ENCODE measurements at places on chromosomes 11 and 22.

DNA sequence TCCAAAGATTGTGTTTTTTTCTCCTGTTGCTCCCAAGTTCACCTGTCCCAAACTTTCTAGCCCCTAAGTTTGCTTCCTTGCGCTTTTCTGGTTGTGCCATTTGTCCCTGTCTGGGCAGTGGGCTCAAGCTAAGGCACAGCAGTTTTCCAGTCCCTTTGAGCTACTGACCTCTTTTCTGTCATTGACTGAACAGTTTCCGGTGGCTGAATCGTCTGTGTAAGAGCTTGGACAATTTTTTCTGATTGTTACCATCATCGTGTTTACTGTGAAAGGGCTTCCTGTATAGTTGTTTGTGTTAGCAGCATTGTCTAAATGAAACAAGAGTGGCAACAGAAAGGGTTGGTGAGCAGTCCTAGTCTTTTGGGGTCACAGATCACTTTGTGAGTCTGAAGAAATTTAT, 49.8 kb downstream of the BMAL1 start:
- DNase-seq = no peak

- no peak for DNase-seq
Observed at GRCh38 chr11:65069217-65069616, 10.9 kb upstream of the NAALADL1 start.

- no peak for DNase-seq
Observed at GRCh38 chr11:119941636-119942411, 196.1 kb downstream of the TRIM29 start.

DNA sequence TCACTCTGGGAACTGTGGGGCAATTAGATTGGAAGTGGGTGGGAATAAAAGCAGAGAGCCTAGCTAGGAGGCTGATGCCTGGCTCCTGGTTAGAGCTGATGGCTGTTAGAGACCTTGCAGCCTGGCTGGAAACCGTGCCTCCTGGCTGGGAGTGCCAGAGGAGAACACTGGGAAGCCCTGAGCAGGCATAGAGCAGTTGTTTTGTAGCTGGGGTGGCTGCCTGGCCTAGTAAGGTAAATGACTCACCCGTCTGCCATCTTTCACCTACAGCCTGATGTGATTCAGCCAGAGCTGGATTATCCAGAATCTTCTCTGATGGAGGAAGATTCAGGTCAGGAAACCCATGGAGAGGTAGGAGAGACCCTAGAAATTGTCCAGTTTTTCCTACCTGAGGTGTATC, 6.1 kb downstream of the UQCR10 start:
- DNase-seq = no peak

- DNase-seq = no peak
Observed at GRCh38 chr11:112315861-112316739, 55.4 kb upstream of the PLET1 start.

Data from CD4-positive, alpha-beta T cell treated with Interleukin-15 for 4 hours (primary cell).